ENCODE measurements at places on chromosomes 2 and 18.

- DNase-seq: no peak
Observed at GRCh38 chr18:80170395-80171053, 61.5 kb downstream of the ADNP2 start.

DNA sequence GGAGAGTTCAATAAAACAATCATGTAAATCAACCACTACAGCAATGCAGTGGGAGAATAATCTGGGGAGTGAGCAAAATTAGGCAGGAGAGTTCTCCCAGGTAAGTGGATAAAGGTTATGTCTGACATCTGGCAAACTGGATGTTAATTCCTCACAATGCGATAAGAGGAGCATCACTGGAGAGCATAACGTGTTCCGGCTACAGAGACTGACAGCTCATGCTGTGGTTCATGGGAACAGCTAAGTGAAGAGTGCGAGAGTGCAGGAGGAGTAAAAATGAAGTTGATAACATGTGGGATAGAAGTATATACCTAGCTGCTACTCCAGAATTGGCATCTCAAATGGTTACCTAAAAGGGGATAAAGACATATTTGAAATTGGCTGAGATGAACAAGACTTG lies 153.2 kb downstream of the LTBP1 start:
- no peak for DNase-seq

DNA sequence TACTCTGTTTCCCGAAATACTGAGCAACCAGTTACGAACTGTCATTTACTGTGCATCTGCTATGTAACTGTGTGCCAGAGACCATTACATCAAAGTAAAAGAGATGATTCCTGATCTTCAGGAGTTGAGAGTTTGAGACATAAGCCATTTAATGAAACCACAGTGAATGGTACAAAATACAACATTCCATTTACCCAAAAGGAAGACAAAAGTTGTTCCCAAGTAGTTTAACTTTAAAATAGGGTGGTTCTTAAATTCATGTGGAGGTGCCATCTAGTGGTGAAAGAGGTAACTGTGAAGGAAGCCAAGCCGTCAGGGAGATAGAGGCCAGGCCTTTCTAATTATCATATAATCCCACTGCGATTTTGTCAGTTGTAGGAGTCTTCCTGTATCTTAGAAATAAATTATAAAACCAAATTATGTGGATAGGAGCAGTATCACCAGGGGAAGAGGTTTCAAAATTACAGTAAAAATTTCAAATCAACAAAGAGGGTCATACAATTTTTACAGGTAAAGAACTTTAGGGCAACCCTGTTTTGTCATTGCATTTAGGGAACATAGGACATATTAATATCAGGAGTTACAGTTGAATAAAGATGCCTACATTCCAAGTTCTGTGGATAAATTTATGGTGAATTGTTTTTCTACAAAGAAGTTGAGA lies 67.7 kb downstream of the EPAS1 start:
- no peak for DNase-seq

- DNase-seq: no peak
Observed at GRCh38 chr2:211429256-211429920, 873.0 kb downstream of the CPS1 start.

DNA sequence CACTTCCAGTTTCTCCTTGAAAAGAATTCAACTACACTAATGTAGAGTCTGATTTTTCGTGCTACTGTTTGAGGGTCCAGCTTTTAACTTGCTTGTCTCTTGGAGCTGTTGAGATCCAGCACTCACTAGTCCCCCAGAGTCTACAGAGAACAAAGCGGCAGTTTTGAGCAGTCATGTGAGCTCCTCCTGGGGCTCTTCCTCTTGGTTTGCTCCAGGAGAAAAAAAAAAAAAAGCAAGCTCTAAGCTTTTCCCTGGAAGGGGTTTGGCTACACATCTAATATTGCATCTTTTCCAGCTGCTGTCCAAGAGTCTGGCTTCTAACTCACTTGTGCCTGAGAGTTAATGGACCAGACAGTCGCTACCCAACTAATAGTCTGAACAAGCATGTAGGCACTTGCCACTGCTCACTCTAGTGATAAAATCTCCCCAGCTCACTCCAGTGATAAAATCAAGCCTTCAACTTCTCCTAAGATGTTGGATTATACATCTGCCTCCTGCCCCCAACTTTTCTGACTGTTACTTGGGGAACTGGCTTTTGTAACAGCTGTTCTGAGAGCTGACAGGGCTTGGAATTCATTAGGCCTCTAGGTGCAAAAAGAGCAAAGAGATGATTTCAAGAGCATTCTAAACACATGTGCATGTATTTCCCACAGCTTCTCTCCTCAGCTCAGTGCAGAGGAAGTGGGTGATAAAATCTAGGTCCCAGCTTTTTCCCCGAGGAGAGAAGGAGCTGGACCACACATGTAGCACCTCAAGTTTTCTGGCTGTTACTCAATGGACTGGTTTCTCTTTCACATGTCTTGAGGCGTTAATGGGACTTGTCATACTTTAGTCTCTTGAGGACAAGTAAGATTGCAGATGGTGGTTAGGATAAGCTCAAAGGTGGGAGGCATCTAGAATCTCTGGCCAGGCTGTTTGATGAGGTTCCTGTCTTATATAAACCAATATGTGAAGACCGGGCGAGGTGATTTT lies 750.5 kb downstream of the LRP1B start:
- no peak for DNase-seq

DNA sequence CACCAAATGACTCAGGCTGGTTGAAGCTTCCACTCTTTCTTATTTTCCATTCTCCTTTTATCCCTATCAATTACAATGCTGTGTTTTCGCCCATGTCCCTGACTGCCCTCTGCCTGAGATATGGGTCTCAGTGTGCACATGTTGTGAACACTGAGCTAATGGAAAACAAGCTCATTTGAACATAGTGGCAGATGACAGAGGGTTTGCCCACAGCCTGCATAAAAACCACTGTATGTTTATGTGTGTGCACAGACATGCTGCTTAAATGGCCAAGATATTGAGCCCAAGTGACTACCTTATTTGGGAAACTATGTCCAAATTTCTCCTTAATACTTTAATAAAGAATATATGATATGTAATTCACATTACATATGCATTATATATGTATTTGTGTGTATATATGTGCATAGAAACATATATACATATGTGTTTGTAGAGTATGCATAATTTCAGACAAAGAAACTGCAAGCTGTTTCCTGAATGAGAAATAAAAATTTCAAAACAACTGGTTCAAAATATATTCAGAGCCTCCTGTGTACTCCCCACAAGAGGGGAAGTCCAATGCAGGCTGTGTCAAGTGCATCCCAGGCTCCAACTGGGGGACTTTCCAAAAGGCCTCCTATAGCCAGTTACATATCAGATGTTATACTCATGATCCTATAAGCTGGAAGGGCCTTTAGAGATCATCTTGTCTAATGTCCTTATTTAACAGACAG lies 92.7 kb upstream of the CD302 start:
- no peak for DNase-seq

GRCh38 chr2:11540148-11540995 lies 6.5 kb downstream of the GREB1 start:
- no peak for DNase-seq

- DNase-seq: no peak
Observed at GRCh38 chr2:46036929-46037328, 260.3 kb upstream of the EPAS1 start.

GRCh38 chr2:121694398-121695170 lies 42.1 kb downstream of the NIFK start:
- DNase-seq: no peak

GRCh38 chr18:78492813-78493371 lies 486.7 kb upstream of the SALL3 start:
- DNase-seq: no peak

DNA sequence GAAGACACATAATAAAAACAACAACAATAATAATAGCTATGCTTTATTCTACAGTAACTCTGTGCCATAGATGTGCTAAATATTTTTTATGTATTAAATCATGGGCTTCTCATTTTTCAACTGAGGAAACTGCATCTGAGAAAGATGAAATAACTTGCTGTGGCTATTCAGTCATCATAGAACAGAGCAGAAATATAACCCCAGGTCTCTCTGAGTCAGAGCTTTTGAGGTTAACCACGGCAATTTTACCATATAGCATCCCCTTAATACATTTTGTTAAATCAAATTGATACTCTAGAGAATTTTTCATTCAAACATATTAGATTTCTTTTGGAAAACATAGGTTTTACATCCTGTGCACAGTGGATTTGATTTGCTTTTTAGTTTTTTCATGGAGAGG lies 586.6 kb upstream of the KLHL29 start:
- DNase-seq: no peak

DNA sequence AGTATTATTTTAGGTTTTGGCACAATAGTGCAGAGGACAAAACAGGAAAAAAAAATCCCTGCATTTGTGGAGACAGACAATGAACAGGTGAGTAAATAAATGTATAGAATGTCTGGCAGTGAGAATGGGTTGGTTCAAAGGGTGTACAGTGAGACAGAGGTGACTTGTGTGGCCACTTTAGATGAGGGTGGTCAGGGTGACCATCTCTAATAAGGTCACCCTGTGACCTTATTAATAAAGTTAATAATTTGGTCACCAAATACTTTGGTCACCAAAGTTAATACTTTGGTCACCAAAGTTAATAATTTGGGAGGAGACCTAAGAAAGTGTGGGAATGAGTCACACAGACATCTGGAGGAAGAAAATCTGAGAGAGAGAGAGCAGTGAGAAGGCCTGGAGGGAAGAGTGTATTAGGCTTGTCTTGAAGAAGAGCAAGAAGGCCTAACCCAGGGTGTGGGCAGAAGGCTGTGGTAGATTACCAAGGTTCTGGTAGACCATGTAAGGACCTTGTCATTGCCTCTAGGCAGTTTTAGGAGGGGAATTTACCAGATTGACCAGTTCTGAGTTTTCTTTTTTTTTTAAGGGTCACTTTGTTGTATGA lies 1368.4 kb upstream of the CELF4 start:
- DNase-seq: no peak

GRCh38 chr18:32093102-32093511 lies 1.4 kb downstream of the RNF138 start:
- DNase-seq: peak; percentile 17

- DNase-seq: no peak
Observed at GRCh38 chr2:205129531-205129930, 552.8 kb upstream of the NRP2 start.

- no peak for DNase-seq
Observed at GRCh38 chr2:170929686-170930050, 615 bp downstream of the GORASP2 start.
